ENCODE measurements at places on chromosomes 2 and 18.

DNA sequence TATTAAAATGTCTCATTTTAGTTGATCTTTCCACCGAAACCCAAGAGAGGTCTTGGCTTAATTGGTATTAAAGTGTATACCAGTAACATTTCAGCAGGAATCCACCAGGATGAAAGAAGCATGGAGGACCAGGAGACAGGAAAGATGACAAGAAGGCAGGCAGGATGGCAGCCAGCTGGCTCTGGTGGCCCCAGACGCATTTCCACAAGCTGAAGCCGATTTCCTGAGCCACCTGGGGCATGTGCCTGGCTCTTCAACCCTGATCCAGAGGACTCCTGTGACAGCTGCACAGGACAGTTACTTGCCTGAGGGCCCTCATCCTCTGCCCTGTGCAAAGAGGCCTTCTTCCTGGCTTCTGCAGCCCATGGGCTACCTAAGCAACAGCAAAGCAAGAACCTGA, 56.9 kb upstream of the NFU1 start:
- DNase-seq, result no peak

DNA sequence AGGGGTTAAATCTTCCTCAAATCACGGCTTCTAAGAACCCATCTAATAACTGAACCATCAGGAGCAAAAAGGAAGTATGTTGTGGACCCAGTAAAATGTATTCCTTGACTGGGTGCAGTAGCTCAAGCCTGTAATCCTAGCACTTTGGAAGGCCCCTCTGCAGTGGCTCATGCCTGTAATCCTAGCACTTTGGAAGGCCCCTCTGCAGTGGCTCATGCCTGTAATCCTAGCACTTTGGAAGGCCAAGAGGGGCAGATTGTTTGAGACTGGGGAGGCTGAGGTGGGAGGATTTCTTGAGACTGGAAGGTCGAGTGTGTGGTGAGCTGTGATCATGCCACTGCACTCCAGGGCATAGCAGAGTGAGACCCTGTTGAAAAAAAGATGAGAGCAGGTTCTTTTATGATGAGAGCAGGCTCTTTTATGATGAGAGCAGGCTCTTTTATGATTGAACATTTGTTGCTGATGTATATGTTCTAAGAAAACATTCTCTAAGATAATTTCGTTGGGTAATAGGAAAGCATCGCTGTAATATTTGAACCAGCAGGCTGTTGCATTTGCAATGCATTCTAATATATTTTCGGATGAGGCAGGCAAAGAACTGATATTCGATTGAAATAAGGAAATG, 3.5 kb upstream of the PARD6G start:
- DNase-seq, result no peak

DNA sequence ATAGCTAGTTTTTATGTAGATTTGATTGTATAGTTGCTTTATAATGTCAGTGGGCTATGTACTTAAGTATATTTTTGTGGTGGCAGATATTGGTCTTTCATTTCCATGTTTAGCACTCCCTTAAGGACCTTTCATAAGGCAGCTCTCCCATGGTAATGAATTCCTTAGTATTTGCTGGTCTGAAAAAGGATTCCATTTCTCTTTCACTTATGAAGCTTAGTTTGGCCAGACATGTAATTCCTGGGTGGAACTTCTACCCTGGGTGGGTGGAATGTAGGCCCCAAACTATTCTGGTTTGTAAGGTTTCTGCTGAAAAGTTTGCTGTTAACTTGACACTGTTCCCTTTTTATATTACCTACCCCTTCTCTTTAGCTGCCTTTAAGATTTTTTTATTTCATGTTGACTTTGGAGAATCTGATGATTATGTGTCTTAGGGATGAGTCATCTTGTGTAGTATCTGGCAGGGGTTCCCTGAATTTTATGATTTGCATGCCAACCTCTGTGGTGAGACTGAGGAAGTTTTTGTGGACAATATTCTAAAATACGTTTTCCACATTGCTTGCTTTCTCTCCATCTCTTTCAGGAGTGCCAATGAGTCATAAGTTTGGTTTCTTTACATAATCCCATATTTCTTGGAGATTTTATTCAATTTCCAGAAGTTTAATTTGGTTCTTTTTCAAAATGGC, 65.4 kb upstream of the VRK2 start:
- DNase-seq, result no peak

DNA sequence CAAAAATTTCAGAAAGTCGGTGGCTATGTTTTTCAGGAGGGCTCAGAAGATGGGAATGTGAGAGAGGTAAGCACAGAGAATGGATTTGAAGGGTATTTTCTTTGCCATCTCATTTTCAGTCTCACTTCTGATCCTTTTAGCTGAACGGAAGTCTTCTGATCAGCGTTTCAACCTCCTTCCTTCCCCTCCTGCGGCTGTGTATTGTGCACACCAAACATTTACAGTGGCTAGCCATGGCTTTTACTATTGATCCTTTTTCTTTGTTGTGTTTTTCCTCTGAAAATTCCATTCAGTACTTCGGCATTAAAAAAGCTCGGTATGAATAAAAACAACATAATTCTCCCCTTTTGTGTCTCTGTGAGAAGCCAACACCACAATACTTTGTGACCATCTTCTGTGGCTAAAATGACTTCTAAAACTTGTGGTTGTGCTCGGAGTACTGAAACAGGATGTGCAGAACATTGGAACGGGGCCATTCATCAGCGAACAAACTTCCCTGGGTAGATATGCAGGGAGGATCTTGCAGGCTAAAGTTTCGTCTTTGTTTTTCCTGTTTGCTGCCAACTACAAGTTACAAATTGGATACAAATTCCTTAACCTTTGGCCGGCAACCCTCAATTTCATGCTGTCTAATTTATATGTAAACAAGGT, 260.8 kb upstream of the FAM98A start:
- DNase-seq, result no peak

GRCh38 chr2:209388446-209389037, 35.3 kb upstream of the MAP2 start:
- no peak for DNase-seq

DNA sequence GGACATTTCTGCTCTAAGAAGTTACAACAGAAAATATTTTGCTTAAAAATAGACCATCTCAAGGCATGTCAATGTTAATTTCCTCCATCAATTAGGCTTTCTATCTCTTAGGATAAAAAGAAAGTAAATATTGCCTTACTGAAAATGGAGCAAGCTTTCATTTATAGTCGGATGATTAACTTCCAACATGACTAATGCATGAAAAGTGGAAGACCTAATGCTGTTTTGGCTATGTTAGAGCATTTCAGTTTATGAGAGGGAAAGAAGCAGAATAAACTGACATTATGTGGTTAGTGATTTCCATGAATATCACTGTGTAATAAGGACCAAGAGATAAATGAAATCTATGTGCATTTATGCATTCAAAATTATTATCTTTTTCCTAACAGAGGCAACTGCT, 475.2 kb upstream of the UBE2E3 start:
- no peak for DNase-seq

DNA sequence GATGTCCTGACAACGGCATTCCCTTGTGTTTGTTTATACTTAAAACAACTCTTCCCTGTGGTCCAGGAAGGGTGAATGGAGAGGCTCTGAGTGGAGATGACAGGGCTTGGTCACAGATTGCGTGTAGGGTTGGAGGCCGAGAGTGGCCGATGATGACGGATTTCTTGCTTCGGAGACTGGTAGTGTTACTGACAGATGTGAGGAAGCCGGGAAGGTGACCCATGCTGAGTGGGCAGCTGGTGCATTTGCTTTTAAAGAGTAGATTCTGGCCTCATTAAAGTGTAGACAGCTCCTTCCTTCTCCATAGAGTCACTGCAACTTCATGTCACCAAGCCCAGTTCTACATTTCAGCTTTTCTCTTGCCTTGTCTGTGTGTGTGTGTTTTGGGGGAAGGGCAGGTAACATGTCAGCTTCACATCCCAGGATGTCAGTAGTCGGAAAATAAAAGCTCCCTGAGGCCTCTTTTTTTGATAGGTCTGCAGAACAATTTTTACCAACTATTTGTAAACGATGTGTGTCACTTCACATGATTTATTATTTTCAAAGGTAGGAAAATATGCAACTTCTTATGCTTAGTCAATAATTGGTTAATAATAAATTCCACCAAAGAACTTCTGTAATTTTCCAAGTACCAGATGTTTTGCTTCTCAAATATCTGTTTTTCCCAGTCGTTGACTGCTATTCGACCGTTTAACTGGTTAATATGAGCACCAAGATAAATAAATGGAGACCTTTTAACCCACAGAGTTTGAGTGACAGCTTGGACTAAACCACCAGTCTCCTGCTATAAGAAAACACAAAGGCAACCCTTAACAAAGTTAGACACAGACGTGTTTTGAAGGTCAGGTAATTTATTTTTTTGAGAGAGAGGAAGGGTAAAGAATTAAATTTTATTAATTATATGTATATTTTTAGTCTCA, 436.9 kb downstream of the SLC4A3 start:
- DNase-seq, result no peak

Data from stimulated activated CD8-positive, alpha-beta memory T cell treated with anti-CD3 and anti-CD28 coated beads, Interleukin-4, amount 100 ng/mL, for 4 hours (primary cell).